ENCODE measurements at places on chromosomes 16 and 17. TPM values are rescaled to one million over a fixed set of nuclear protein-coding genes. Genes with fewer than 3 reads are reported as not detected.

DNA sequence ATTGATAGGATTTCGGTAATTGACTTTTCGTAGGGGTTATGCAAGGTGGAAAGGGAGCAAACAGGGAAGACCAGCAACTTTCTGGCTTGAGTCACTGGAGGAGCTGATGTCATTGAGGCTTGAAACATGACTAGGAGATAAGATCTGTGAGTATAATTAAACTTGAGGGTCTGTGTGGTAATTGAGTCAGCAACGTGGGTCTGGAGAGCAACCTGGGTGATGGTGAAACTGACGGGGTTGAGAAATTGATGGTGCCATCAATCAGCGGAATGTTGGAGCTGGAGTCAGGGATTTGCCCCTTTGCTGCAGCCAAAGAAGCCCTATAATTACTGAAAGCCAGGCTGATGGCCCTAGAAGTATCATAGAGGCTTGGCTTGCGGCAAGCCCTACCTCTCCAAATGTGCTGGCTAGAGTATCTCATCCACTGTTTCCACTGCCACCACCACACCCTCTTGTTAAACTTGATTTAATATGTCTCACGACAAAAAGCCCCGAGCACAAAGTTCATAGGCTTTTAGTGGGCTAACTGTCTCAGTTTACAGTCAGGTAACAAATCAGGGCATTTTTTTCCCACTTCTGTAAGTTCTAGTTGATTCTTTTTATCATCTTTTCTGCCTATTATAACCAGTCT, 186.9 kb upstream of the ELAC2 start:
- no peak for DNase-seq

- no peak for DNase-seq
Observed at GRCh38 chr17:50052822-50053653, 2.9 kb upstream of the ITGA3 start.

DNA sequence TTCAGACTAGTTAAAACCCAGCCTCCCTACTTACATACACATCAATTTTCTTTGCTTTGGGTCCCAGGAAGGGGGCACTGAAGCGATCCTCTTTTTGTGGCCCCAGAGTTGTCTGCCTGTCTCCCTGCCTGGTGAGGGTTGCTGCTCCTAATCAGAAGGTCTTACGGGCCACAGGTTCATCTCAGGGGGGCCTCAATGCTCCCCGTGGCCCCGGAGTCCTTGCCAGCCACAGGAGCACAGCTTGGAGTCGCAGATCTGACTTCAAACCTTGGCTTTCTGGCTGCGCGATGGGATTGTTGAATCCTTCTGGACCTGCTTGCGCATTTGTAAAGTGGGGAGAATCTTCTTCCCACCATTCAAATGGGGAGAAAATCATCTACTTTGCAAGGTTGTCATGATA, 44.8 kb upstream of the MYH10 start:
- DNase-seq, result no peak

GRCh38 chr17:49603238-49603637, 27.6 kb downstream of the NXPH3 start:
- DNase-seq, result no peak

GRCh38 chr17:27459433-27459832, 3.2 kb downstream of the KSR1 start:
- DNase-seq, result no peak

GRCh38 chr16:82331974-82332750, 162.1 kb upstream of the MPHOSPH6 start:
- DNase-seq, result no peak

- DNase-seq, result no peak
Observed at GRCh38 chr16:666572-666971, 1.4 kb upstream of the RHOT2 start.

The MAZ gene
- 321 TPM for total RNA-seq

- DNase-seq, result no peak
Observed at GRCh38 chr16:46774743-46775177, 26.6 kb upstream of the MYLK3 start.

DNA sequence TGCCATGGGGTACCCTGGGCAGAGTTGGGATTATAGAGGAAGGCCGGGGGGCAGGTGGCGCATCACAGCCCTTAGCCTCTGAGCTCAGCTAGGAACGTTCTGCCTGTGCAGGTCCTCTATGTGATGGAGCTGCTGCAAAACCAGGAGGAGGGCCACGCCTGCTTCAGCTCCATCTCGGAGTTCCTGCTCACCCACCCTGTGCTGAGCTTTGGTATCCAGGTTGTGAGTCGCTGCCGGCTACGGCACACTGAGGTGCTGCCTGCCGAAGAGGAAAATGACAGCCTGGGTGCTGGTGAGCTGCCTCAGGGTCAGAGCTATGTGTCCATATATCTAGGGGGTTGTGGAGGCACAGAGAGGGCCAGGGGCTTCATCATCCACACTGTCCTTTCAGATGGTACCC, 5.8 kb upstream of the NRN1L start:
- no peak for DNase-seq

GRCh38 chr16:88449267-88449561, 3.9 kb upstream of the ZFPM1 start:
- no peak for DNase-seq

DNA sequence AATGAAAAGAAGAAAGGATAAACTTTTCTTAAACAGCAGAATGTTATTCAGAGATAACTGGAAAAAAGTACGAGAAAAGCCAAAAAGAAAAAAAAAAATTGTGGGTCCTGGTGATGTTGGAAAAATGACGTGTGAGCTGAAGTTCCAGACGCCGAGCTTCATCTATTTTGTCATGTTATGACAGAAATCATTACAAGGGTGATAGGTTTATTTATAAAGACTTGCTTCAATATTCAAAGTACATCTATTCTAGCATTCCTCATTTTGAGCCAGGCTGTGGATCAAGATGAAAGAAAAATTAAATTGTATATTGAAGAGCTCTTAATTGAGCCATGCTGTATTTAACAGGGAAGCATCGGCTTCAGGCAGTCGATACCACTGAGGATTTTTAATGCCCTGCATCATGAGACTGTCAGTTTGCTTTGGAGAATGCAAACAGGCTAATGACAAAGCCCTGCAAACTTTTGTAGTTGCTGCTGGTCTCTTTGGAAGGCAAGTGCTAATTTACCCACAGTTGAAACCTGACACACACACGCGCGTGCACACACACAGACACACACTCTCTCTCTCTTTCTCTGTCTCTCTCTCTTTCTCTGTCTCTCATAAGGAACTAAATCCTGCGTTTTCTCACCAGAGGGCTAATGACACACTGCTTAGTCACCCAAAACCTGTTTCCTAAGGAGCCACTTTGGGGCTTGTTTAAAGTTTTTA, 110.7 kb downstream of the WWOX start:
- DNase-seq, result no peak

- no peak for DNase-seq
Observed at GRCh38 chr17:79024901-79025737, 1.1 kb downstream of the C1QTNF1 start.

The DDX19B gene
- 21.8 TPM for total RNA-seq

DNA sequence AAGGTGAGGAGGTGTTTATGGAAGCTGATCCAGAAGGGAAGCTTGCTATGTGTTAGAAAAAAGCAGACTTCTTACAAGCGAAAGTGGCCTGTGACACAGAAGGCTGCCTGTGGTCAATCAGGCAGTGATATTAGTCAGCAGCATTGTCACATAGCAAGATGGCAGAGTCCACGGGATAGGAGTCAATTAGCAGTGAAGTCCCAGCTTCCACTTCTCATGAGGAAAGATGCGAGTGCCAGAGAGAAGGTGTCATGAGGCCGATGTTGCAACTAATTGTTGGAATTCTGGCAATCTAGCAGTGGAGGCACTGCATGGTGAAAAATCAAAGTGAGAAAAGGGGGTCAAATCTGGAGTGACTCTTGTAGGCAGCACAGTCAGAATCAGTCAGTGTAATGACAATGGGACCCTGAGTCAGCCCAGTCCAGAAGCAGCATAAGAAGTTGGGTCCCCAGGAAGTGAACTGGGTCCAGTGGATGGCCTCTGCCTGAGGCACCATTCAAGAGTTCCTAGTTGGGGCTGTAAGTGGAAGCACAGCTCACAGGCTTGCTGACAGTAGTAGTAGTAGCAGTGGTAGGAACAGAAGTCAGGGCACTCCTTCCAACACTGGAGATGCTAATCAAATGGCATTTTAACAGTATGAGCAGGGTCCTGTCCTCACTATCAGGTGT, 85.1 kb downstream of the TNFRSF13B start:
- no peak for DNase-seq

The SDR42E2 gene
- not detected for total RNA-seq

The KRT9 gene
- not detected for total RNA-seq

GRCh38 chr17:72372185-72372584, 251.4 kb downstream of the SOX9 start:
- no peak for DNase-seq

The UBALD1 gene
- total RNA-seq, result 27.2 TPM

- DNase-seq, result no peak
Observed at GRCh38 chr16:65547772-65548446, 426.0 kb upstream of the CDH11 start.

The SYNGR3 gene
- 3.5 TPM for total RNA-seq

DNA sequence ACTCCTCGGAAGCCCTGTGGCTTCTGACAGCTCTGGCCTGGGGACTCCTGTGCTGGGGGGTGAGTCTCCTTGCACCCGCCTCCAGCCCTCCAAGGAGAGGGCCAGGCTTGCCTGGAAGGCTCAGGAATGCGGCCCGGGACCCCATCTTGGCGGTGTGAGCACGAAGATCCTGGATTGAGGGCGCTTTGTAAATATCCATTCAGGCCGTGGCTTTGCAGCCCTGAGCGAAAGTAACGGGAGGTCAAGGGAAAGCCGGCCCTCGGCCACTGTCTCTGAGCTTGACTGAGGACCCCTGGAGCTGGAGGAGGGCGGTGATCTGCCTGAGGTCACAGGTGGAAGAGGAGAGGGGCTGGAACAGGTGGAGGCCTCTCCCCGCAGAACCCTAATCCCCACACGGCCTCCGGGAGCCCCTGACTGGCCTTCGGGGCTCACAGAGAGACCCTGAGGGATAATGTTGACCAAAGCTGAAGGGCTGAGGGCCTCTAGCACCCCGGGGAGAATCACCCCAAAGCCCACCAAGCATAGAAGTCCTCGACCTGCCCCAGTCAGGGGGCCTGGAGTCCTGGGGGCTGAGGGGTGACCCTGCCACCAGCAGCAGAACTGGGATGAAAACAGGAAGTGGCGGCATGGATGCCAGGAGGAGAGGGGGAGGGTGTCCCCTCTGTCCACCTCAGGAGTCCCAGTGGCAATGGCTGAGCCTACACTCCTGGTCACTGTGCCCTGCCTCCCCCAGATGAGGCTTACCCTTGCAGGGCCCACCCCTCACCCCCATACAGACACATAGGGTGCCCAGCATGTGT, 8.3 kb upstream of the RASD1 start:
- DNase-seq, result no peak

GRCh38 chr17:40822132-40822812, at the start of gene KRT10:
TSS of gene KRT10 (minus strand) at chr17:40822614. CDS start at chr17:40822585, 29 bp downstream.
- DNase-seq, result no peak

DNA sequence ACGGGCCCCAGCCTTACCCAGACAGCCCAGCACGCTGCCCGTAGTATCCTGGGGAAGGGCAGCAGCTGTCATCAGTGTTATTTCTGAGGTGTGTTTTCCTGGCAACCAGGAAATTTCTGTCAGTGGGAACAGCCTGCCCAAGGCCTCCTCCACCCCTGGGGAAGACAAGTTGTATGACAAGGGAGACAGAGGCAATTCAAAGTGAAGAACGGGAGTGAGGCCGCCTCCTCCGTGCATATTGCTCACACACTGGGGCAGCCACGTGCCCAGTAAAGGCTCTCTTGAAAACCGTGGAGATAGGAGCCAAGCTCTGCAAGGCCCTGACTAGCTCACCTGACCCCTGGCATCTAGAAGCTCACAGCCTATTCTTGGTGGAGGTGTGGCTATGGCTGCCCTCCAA, 57.6 kb downstream of the RAI1 start:
- DNase-seq, result no peak

GRCh38 chr17:48555258-48556228, 10.6 kb upstream of the HOXB2 start:
- no peak for DNase-seq

- DNase-seq, result no peak
Observed at GRCh38 chr16:75761108-75761507, 34.8 kb upstream of the CPHXL start.

DNA sequence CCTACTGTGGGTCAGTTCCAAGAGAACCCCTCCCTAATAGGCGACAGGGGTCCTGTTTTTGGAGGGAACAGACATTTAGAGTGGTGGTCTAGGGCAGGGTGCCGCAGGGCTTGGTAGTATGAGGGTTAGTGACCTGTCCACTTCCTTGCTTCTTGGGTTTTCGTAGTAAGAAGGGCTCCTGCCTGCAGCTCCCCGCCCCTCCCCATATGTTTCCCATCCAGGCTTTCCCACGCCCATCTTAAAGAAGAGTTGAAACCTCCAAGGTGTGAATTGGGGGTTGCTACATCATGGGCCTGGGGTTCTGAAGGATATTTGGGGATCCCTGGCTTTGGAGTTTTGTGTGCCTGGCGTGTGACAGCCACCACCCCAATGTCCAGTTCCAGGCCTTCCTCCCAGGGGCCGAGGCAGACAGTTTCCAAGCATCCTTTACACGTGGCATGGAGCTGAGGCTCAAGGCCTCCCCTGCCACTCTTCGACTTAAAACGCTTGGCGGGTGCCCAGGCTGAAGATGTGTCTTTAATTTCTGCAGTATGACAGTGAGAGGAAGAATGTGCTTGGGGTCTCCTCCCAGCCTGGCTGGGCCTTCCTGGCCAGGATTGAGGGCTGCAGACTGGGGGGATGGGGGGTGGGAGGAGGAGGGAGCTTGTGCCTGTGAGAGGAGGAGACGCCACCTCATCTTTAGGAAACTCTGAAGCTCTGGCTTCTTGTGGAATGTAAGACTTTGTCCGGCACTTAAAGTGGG, 2.3 kb upstream of the COL1A1 start:
- no peak for DNase-seq

The KRT32 gene
- not detected for total RNA-seq

DNA sequence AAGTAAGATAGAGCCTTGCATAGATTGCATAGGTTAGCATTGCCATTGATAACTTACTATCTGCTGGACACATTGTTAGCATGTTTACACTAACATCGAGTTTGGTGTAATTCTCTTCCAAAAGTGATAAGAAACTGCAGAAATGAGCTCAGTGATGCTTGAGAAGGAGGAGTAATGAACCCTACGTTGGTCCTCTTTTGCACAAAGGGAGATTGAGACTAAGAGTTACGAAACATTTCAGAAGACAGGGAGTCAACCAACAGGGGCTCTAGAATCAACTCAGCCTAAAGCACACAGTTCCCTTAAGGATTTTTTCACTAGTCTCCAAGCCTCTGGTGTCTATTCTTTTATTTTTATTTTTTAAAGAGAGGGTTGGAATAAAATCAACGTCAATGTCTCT, 6.8 kb downstream of the CCL7 start:
- no peak for DNase-seq

DNA sequence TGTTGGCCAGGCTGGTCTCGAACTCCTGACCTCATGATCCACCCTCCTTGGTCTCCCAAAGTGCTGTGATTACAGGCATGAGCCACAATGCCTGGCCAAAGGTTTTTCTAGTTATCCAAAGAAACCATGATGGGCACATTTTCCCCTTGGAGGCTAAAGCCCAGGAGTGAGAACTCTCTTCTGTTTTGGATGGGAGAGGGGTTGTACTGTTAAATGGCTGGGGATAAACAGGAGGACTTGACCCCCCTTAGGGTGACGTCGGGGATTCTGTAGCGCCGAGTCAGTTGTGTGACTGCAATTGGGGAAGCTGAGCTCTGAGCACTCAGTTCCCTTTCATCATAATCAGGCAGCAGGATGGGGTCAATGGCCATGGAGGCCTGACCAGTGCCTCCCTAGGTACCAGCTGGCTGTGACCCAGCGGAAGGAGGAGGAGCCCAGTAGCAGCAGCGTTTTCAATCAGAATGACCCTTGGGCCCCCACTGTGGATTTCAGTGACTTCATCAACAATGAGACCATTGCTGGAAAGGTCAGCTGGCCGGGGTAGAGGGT, 4.1 kb downstream of the AOC3 start:
- DNase-seq, result no peak
